ENCODE measurements at places on chromosomes 2 and 18.

- no peak for DNase-seq
Observed at GRCh38 chr2:17107151-17107550, 411.1 kb downstream of the RAD51AP2 start.

DNA sequence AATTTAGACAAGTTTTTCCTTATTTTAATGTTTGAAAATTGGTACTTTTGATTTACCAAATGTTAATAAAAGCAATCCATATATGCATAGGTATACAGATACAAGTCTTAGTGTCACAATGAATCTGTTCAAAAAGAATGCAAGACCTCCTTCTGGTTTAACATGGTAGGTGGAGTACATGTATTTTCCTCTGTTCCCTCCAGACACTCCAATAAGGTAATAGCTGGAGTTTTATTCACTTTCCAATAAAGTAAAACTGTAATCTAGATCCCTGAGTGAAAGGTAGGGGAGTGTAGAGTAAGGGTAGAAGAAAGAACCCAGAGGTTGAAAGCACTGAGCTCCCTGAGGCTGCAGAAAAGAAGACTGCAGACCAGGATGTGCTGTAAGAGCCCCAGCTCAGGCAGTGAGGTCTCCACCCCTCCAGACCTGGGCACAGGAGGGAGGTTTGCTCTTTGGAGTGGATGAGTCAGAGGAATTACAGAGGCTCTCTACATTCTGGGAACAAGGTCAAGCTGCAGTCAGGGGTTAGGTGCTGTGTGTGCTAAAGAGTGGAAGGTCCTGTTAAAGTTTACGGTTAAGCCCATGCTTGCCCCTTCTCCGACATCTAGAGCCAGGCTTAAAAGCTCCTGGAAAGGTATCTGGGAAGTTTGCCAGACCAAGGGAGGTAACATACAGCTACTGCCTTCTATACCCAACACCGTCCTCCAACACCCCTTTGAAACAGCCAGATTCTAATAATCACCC lies 27.6 kb upstream of the STAT1 start:
- DNase-seq, result no peak

DNA sequence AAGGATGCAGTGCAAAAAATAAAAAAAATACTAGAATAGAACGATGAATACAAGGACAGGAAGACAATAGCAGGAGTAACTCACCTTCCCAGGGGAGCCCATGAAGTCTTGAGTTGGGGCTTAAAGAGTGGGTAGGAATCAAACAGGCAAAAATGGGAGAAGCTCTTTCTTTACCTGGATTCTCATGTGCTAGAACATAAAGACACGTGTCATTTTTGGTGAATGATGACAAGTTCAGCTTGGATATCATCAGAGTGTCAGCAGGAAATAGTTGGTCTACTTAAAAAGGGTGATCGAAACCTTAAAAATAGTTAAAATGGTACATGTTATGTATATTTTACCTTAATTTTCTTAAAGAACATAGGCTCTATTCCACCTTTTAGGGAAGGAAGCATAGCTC lies 5.7 kb downstream of the SGPP2 start:
- DNase-seq, result no peak

- no peak for DNase-seq
Observed at GRCh38 chr2:69020496-69021426, 7.8 kb downstream of the ANTXR1 start.

DNA sequence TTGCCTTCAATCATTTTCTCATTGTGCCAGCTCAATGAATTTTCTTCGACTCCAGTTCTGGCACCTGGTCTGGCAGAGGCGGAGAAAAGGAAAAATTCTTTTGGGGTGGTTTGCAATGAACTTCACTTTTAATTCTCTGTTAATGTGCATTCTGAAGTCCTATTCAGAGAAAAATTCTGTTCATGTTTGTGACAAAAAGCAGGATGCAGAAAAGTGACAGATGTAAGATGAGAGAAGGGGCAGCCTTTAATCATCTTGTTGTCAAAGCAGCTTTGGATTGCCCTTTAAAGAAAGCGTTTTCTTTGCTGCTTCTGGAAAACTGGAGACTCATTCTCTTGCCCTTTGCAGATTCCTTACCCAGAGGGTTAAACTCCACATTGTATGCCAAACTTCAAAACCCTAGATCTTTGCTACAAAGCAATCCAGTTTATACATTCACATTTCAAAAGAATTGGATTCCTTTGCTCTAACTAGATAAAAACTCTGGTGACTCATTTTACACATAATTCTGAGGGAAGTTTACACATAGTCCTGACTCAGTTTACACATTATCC lies 94.6 kb upstream of the CAVIN2 start:
- DNase-seq, result no peak

DNA sequence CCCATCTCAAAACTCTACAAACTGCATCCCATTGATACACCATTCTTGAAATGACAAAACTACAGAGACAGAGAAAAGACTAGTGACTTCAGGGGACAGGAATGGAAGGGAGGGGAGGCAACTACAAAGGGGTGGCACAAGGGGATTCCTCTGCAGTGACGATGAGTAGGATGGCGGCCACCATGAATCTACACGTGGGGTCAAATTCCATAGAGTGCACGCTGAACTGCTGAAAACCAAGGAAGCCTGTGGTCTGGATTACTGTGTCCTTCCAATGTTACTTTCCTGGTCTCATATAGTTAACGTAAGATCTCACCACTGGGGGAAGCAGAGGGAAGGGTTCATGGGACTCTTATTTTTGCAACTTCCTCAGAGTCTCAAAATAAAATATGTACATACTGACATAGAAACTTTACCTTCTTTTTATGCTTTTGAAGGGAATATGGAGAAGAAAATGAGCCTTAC lies 23.6 kb downstream of the COX7A2L start:
- no peak for DNase-seq

DNA sequence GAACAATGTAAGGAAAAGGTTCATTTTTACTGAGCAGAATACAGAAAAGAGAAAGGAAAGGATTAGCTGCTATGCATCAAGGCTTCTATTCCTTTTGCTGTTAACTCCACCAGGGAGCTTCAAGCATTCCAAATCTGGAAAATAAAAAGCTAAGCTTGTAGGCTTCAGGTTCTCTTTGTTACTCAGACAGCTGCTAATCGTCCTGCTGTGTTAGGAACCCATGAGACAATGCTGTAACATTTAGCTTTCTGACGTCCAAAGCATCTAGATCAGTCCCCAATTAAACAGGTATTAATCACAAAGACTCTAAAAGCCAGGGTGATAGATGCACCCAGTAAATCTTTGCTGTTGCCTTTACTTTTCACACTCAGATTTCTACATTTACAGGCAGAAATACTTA lies 103.8 kb downstream of the EPHA4 start:
- peak; percentile 33 for DNase-seq

- no peak for DNase-seq
Observed at GRCh38 chr2:122414902-122415301, 659.5 kb downstream of the TSN start.

- DNase-seq, result no peak
Observed at GRCh38 chr18:64185987-64186386, 37.1 kb upstream of the LINC00305 start.

- DNase-seq, result no peak
Observed at GRCh38 chr2:71609441-71609840, 156.1 kb downstream of the DYSF start.

GRCh38 chr2:222576171-222577081 lies 79.5 kb downstream of the FARSB start:
- DNase-seq, result no peak

- DNase-seq, result no peak
Observed at GRCh38 chr2:160582490-160583145, 89.0 kb upstream of the RBMS1 start.

DNA sequence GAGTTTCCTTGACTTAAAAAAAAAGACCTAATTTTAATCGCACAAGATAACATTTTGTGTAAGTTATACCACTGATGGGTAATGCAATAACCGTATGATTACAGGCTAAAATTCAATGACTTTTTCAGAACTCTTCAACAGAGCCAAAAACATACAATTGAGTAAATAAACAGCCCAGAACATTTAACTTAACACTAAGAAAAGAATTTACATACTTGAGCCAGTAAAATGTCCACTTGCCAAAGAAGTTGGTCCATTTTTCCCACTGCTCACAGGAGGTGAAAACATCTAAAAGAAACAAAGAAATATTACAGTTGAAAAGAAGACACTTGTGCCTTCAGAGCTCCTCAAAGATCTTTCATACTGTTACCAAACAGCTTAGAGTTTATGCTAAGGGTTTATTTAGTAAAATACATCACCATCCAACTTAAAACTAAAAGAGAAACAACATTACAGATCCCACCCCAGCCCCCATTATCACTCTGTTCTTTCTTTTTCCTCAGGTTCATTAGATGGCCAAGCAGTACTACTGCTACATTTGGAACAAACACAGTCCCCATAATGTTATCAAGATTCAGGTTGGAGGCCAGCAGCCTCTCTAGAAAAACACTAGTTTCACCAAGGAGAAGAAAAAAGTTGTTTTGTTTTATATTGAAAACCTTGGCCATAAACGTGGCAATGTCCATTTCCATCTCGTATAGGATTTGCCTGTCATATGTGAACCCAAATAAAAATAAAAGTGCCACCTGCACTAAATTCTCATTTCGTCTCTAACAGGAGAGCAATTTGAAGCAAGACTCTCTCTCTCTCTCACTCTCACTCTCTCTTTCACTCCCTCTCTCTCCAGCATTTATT lies 2.7 kb downstream of the TCF4 start:
- no peak for DNase-seq

DNA sequence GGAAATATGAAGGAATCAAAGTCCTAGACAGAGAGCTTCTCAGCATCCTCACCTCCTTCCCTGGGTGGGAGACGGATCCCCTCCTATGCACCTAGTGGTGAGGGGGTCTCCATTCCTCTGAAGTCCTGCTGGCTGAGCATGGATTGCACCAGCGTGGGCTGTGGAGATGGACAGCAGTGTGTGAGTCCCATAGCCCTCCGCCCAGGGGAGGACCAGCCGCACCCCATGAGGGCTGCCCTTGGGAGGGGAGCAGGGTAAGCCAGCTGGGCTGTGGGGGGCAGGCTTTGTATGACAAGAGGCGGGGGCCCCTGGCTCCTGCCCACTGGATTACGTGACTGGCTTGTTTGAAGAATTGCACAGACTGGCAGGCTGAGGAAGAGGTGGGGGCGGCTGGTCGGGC lies 768.2 kb downstream of the GALR1 start:
- no peak for DNase-seq

GRCh38 chr2:202124286-202124685 lies 51.2 kb downstream of the KIAA2012 start:
- DNase-seq, result no peak

- DNase-seq, result no peak
Observed at GRCh38 chr2:33707312-33707711, 108.2 kb upstream of the FAM98A start.

- no peak for DNase-seq
Observed at GRCh38 chr18:24429188-24429587, 2.7 kb downstream of the IMPACT start.

DNA sequence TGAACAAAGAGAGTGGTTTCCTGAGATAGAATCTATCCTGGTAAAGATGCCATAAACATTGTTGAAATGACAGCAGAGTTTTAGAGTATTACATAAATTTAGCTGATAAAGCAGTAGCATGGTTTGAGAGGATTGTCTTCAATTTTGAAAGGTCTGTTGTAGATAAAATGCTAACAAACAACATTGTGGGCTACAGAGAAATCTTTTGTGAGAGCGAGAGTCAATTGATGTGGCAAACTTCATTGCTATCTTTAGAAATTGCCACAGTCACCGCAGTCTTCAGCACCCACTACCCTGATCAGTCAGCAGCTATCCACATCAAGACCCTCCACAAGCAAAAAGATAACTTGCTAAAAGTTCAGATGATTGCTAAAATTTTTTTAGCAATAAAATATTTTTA lies 17.5 kb downstream of the VRK2 start:
- DNase-seq, result no peak

DNA sequence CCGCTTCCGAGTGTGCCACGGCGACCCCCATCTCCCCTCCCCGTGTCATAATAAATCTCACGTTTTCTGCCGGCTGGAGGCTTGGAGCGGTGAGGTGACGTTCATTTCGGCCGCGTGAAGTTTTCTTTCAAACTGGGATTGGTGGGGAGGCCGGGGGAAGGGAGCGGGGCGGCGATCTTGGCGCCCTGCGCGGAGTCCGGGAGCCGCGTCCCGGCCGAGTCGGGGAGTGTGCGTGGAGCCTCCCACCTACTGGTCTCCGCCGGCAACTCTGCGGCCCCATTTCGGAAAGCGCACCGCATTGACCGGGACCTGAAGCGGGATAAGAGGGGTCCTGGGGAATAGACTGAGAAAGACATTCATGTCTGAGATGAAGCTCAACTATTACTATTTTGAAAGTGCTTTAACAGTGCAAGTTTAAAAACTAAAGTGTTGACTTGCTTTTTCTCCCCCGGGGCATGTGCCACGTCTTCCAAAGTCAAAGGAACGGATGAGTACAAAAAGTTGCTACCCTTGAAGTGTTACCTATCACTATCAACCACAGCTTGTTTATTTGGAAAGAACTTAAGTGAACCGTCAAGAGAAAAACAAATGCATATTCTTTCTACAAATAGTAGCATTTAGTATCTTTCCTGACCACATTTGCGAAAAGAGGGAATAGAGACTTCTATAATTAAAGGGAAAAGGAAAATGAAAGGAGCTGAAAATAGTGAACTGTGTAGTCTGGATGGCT lies 818 bp upstream of the IKZF2 start:
- DNase-seq, result peak; percentile 5

GRCh38 chr2:64522843-64523428 lies 1.2 kb upstream of the AFTPH start:
- no peak for DNase-seq

GRCh38 chr18:12452784-12453183 lies 45.1 kb downstream of the PRELID3A start:
- DNase-seq, result no peak

GRCh38 chr2:178006710-178007109 lies 65.9 kb downstream of the PDE11A start:
- no peak for DNase-seq

- no peak for DNase-seq
Observed at GRCh38 chr2:7450833-7451190, 533.6 kb downstream of the RNF144A start.

GRCh38 chr2:234864506-234864905 lies 87.3 kb upstream of the SH3BP4 start:
- DNase-seq, result no peak

DNA sequence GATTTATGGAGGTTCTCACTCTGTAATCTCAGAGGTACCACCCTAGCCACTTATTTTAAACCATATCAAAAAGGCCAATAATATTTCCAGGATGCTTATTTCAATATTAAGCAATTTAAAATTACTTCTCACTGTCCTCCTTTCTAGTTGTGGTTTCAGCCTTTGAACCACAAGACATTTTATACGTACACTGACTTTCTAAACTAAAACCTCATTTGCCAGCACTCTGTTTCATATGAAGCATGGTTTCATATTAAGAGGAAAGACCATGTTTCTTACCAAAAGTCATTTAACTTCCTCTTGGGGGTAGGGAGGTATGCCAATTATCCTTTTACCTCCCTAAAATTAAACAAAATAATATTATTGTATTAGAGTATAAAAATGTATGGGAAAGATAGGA lies 399.8 kb downstream of the CDH7 start:
- DNase-seq, result no peak

DNA sequence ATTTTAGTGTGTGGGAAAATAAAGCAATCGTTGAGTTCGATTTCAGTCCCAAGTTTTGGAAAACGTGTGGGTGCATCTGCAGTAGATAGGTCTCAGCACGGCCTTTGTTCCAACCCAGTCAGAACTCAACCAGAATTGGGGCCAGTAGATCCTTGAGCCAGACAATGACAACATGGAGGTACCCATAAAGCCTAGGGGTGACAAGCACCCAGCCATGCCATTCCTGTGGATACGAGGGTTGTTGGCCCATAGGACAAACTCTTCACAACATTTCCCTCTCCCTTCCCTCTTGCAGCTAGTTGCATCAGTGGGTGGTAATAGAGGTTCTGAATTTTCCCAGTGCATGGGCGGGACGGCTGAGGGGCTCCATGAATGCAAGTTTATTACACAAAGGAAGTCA lies 60.1 kb downstream of the ST3GAL5 start:
- DNase-seq, result no peak

Measured in iPS DF 6.9 (cell line).